Amygdala (tissue), 56 donors: ENCODE measurements at places on chromosomes 11 and 22.
A peak's percentile ranks its signal among the peaks of the same experiment; 100 is the strongest.

DNA sequence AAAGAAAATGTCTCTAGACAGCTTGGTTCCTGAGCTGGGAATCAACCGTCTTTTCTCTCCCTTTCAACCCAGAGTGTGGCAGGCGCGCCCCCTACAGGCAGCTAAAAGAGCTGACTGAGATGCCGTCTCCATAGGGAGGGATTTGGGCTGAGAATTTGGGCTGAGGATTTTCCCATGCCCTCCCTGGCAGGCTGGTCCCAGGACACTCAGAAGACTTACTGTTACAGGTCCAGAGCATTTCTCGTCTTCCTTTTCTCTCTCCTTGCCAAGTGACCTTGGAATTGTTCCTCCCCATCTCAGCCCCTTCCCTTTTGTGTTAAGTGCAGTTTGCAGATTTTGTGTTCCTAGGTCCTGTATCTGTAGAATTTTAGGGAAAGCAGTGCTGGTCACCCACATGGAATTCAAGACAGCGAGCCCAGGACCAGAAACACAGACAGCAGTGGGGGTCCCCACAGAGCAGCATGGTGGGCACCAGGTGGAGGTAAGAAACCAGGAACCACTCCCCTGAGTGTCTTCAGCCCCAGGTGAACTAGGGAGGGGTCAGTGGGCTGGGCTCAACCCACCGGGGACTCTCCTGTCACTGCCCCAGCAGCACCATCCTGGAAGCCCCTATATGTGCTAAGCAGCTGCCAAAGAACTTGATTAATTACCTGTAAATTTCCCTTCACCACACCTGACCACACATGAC lies 9.9 kb upstream of the IGLL5 start:
- DNase-seq: peak; percentile 2

DNA sequence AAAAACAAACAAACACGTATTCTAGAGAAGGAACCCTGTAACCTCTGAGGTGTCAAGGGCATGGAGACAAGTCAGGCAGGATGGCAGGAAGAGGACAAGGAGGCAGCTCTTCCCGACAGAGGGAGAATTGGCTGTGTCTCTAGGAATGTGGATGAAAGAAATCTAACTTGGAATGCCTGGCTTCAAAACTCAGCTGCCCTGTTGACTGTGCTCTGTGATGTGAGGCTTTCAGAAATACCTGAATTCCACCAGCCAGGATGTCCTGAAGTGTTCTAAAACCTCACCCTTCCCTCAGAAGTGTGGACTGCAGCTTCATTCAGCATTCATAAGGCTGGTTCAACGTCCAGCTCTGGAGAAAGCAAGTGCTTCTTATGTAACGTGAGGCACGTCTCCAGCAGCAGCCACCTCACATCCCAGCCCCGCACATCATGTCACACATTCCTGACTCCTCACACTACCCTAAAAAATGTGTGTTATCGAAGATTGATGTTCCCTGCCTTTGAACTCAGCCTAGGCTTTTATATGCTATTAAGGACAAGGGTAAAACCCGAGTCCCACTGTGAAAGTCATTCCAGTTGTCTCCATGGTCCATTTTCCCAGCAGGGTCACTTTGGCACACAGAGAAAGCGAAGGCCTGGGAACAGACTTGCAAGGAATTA lies 398.9 kb downstream of the ETS1 start:
- DNase-seq: no peak

- no peak for DNase-seq
Measured at GRCh38 chr11:128365044-128365443, 222.3 kb downstream of the ETS1 start.

DNA sequence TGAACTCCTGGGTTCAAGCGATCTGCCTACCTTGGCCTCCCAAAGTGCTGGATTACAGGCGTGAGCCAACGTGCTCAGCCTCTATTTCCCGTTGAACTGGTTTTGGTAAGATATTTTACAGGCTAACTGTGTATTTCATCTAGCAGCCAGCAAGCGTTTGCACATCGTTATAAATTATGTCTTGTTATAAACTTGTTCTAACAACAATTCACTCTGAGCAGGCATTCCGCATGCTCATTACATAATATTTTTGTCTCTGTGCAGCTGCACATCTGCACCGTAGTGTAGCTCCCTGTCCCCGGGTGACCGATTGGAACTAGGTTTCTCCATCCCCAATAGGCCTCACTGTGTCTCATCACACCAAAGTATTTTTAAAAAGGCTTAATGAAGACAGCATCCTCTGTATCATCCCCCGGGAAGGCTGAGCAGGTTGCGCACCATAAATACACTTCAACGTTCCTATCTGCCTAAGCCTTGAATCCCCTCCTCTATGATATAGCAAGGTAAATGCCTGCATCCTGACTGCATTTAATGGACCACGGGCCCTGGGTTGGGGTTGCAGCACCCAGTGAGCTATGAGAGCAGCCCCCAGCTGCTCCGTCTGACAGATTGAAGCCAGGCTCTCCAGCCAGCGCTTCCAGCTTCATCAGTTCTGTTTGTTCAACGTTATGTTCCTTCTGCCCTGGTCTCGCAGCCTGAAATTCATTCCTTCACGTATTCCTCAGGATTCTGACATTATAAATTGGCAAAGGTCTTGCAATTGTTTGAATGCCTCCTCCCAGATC lies 47.7 kb downstream of the TST start:
- no peak for DNase-seq

- DNase-seq: no peak
Measured at GRCh38 chr22:29124777-29125442, 52.1 kb downstream of the KREMEN1 start.

- no peak for DNase-seq
Measured at GRCh38 chr11:59754859-59755700, at the start of gene STX3. STX3 (plus strand) TSS chr11:59755376; CDS start chr11:59755606, 230 bp downstream.

GRCh38 chr11:6414874-6415328 lies 4.0 kb downstream of the APBB1 start:
- no peak for DNase-seq
